ENCODE measurements at places on chromosomes 5 and 9. TPM values are rescaled to one million over a fixed set of nuclear protein-coding genes. Genes with fewer than 3 reads are reported as not detected.
A peak's percentile ranks its signal among the peaks of the same experiment; 100 is the strongest.

GRCh38 chr5:160378330-160378729 is 7.9 kb upstream of the C1QTNF2 start:
- DNase-seq = no peak

- no peak for DNase-seq
Observed at GRCh38 chr5:82879089-82879488, 198.1 kb downstream of the TMEM167A start.

- no peak for DNase-seq
Observed at GRCh38 chr5:108079753-108080152, 302.1 kb downstream of the FBXL17 start.

- no peak for DNase-seq
Observed at GRCh38 chr9:98912450-98912849, 31.3 kb upstream of the COL15A1 start.

DNA sequence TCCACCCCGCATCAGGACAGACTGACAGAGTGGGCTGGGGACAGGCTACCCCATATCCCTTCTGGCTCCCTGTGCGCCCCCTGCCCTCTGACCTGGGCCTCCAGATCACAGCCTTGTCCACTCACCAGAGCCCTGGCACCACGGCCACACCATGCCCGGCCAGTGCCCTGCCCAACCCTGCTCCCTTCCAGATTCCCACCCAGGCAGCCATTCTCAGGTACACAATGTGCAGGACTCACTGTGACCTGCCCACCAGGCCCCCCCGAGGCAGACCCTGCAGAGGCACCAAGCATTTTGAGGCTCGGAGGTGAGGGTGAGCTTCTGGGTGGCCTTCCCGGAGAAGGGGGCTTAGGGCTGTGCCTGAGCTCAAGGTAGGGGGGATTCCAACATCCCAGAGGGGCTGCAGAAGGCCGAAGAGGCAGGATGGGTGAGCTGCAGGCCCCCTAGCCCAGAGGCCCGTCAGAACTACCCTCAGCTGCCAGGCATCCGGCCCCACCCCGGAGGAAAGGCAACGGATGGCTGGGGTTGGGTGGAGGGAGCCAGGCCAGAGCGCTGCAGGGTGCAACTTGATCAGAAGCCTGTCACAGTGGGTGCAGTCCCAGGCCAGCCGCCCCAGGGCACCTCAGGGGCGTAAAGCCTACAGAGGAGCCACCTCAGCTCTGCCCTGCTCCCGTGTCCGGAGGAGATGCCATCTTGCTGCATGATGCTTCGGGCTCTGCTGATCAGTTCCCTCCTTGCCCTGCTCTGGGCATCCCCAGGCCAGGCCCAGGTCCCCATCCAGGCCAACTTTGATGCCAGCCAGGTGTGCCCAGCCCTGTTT is at the start of gene LCNL1:
Gene LCNL1, plus strand, starts transcription at position 762 of the 820 bp plus-strand sequence. CDS start 594 bp downstream, outside the sequence.
- DNase-seq = no peak

GRCh38 chr5:55159763-55160492 is at the start of gene GPX8:
Gene GPX8, plus strand, starts transcription at chr5:55160171. Its CDS starts 22 bp downstream, at chr5:55160193.
- peak; percentile 40 for DNase-seq

- peak; percentile 10 for DNase-seq
Observed at GRCh38 chr9:132943651-132944293, 644 bp downstream of the TSC1 start.

- peak; percentile 58 for DNase-seq
Observed at GRCh38 chr5:150412319-150413175, at the start of gene CD74. Gene CD74, minus strand, starts transcription at chr5:150412910. Its CDS starts 161 bp downstream, at chr5:150412749.

The TMEM232 gene
- not detected for total RNA-seq

The BHMT2 gene
- total RNA-seq = not detected

The QRFP gene
- total RNA-seq = not detected
